Activated CD8-positive, alpha-beta memory T cell treated with anti-CD3 and anti-CD28 coated beads for 1 hour (primary cell): ENCODE measurements at places on chromosomes 3 and 15.

- no peak for DNase-seq
These were observed 558.7 kb upstream of the SEMA6D start for GRCh38 chr15:47158573-47158972.

- no peak for DNase-seq
These were observed 54.0 kb upstream of the GADL1 start for GRCh38 chr3:30948426-30948825.

- no peak for DNase-seq
These were observed 36.5 kb upstream of the UACA start for GRCh38 chr15:70799667-70800450.

- DNase-seq = no peak
These were observed 572.6 kb downstream of the FOXP1 start for GRCh38 chr3:71010726-71011455.

DNA sequence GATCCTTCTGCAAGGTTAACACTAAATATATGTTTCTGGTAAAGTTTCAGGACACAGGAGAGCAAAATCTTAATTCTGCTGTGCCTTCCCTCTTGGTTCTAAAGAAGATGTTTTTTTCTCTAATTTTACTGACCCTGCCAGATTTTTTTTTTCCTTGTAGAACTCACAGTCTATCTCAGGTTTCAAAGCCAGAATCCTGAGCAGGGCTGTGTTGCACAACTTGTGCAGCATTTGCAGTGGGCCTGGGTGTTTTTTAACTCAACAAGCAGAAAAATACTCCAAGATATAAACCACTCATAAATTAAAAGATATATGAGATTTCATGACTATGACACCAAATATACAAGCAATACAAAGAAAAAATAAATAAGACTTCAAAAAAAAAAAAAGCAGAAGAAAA lies 40.2 kb upstream of the ARF4 start:
- DNase-seq = no peak

DNA sequence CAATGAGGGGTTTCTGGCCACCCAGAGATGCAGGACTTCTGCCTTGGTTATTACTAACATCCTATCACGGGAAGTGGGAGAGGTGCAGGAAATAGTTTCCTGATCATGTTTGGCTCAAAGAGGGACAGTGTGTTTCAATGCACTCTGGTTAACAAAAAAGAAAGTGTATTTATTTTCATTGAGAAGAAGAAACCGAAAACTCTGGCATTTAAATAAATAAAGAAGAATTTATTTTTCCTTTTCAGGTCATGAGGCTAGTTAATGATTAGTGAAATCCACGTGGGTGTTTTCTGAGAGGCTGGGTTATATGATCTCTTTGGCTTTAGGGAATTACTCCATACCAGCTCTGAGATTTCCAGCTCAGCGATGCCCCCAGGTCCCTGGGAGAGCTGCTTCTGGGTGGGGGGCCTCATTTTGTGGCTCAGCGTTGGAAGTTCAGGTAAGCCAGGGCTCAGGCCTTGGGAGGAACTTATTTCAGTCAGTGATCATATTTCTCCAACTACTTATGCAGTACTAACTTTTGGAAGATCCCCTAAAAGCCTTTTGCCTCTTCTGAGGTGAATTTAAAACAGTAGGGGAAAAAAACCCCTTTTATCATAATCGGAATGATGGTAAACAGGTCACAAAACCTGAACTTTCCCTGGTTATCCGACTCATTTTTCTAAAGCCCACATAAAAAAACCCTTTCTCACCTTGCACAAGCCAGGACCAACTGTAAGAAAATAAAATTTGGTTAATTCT lies at the start of gene PLA1A:
TSS of gene PLA1A (plus strand) at position 338 of the 741 bp plus-strand sequence. CDS start at position 367, 29 bp downstream.
- no peak for DNase-seq

- no peak for DNase-seq
These were observed 587.6 kb downstream of the RSL24D1 start for GRCh38 chr15:54608876-54609835.

DNA sequence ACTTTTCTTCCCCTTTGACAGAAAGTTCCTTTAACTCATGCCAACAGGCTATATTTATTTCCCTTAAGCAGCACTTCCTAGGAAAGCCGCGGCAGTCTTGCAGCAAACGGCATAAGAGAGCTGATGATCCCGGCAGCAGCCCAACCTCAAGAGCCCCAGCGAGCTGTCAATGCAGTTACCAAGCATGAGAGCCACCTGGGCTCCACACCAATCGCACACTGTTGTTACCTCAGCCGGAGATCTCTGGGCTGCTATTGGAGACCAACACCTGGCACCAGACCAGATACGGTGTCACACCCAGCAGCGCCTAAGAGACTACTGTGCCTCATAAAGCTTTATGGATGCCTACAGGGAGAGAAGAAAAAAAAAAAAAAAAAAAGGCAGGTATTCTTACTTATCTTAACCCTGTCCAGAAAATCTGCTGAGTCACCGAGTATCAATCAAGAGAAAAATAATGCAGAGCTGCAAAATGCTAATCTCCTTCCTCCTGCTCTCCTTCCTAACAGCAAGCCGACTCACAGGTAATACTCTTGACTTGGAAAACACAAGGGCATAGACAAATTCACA lies 11.7 kb downstream of the ABCC5 start:
- no peak for DNase-seq

- DNase-seq = no peak
These were observed 15.2 kb upstream of the MME start for GRCh38 chr3:155064920-155065319.

DNA sequence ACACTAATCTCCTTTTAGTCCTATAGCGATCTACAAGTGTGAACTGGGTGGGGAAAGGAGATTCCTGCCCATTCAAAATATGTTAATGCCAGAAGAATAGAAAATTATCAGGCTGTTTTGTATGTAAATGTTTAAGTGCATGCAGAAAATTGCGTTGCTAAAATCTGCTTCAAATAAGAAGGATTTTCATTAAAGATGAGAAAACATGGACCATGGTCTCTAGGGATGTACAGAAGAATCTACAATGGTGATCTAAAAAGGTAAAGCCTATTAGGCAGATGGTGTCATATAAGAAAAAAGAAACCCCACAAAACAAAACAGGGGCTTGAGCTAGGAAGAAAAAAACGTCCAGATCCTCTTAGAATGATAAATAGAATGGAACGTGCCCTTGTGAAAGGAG lies 287.5 kb upstream of the ROBO1 start:
- DNase-seq = no peak

DNA sequence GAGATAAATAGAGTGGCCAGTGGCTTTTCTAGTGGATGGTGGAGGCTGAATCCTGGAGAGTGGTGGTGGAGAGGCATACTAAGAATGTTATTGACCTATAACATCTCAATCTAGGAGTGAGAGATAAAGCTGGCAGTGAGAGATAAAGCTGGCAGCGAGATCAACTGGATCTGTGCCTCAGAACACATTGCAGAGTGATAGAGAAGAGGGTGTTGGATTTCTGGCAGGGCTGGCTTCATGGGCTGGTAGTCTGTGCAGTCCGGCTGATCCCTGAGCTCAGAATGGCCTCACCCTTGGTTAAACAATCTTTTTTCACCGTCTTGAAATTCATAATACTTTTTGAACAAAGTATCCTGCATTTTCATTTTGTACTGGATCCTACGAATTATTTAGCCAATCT lies 221.2 kb downstream of the NLGN1 start:
- DNase-seq = no peak

DNA sequence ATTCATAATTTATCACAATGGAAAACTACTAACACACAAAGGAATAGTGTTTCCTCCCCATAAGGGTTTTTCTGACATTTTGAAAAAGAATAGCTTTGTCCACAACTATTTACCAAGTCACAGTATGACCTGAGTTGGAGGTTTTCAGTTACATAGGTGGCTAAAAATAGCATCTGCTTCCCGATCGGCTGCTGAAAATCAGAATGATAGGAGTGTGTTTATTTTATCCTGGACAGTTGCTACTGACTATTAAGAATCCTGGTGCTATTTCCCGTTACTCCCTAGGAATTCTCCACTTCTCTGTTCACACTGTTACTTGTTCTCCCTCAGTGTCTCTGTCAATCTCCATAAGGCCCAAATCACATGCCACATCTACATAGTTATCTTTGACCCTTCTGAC lies 353.9 kb upstream of the RARB start:
- no peak for DNase-seq

DNA sequence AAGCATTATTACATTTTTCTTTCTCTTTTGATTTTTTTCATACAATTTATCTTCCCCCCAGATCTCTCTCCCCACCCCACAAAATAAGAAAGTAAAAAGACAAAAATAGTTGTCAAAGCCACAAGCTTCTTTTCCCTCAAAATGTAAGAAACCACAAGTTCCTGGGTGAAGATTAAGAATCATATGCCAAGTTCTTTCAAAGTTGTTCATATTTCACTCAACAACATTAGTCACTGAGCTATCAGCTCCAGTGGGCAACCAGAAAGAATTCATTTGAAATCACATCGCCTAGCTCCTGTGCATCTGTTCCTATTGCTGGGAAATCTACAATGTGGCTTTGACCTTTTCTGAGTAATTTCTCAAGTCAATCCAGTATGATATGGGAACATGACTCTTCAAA lies 681.6 kb upstream of the ARPP21 start:
- no peak for DNase-seq

GRCh38 chr3:5811016-5811415 lies 623.5 kb downstream of the EDEM1 start:
- no peak for DNase-seq

DNA sequence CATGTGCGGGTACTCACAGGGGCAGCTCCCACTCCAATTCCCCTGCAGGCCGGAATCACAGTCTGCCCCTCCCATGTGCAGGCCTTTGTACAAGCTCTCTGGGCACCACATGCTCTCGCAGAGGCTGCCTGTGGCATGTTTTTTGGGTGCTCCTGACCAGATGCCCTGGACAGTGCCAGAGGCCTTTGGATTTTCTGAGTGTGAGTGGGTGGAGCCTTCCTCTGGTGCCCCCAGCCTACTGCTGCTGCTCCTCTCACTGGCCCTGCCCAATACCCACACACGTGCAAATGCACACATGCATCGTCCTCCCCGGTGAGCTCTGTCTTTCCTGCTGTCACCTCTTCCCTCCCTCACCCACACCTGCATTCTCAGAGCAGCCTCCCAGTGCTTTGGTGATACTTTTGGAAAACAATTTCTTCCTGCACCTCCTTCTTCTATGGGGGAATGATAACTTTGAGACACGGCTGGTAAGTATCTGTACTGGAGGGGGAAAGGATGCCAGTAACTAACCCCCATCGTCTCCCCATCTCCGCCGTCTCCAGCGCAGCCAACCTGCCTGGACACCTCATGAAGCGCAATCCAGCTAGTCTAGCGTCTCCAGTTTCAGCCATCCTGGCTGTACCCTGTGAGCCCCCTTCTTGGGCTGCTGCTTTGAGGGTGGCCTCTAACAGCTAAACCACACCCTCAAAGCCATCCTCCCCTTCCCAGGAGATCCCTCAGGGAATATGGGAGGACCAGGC lies 229.4 kb upstream of the TOPAZ1 start:
- no peak for DNase-seq

- DNase-seq = no peak
These were observed 4.2 kb upstream of the CD276 start for GRCh38 chr15:73679964-73680363.

DNA sequence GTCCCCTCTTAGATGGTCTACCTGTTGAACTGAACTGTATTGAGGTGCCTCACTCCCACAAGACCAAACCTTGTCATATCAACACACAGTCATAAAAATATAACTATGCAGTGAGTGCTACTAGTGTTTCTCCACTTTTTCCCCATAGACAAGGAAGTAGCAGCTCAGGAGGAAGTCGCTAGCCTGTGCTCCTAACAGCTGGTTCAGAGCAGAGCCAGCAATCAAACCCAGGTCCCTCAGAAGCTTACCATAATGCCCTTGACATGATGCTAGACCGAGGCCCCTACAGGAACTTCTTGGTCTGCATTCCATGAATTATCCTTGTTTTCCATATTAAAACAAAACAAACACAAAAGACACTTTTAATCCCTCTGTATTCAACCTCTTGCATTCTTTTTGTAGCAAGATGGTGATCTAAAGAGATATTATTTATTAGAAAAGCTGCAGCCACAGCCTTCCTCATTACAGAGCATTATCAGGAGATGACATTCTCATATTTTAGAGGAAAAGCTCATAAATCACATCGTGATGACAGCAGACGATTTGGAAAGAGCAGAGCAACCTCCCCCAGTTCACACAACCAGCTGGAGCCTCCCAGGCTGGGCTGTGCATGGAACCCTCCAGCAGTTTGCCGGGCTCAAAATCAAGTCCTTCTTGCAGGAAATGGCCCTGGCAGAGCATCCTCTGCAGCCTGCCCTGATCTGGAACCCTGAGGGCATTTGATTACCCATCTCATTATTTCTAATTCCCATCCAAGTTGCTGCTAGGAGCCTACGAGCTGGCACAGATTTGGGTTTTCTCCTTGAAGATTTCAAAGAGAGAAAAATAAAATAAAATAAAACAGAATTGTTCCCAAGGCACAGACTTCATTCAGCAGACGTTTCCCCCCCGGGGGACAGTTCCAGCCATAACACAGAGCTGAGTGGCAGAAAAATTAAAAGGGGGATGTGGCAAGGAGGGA lies 118.8 kb downstream of the SRGAP3 start:
- DNase-seq = no peak

GRCh38 chr3:127590593-127591465 lies at the start of gene TPRA1:
TSS of gene TPRA1 (minus strand) at chr3:127590733. CDS start at chr3:127580146, 10,587 bp downstream.
- DNase-seq = peak; percentile 54

GRCh38 chr3:17339132-17339575 lies 403.3 kb downstream of the TBC1D5 start:
- DNase-seq = no peak

DNA sequence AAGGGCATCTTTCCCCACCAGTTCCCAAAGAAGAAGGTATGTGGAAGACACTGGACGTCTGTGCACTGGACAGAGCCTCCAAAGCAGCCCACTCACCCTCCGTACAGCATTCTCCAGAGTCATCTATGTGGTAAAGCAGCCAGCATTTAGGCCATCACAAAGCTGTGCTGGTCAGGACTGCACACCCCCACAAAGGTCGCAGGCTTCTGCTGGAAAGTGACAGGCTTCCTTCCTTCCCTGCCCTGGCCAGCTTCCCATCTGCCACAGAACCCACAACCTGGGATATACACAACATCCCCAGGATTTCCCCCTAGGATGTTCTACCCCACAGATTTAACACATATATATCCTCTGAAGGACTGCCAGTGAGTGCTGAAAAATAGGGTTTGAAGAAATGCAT lies 64.6 kb upstream of the GALNT15 start:
- DNase-seq = no peak

- no peak for DNase-seq
These were observed 2.3 kb downstream of the CPB1 start for GRCh38 chr3:148829926-148830325.

DNA sequence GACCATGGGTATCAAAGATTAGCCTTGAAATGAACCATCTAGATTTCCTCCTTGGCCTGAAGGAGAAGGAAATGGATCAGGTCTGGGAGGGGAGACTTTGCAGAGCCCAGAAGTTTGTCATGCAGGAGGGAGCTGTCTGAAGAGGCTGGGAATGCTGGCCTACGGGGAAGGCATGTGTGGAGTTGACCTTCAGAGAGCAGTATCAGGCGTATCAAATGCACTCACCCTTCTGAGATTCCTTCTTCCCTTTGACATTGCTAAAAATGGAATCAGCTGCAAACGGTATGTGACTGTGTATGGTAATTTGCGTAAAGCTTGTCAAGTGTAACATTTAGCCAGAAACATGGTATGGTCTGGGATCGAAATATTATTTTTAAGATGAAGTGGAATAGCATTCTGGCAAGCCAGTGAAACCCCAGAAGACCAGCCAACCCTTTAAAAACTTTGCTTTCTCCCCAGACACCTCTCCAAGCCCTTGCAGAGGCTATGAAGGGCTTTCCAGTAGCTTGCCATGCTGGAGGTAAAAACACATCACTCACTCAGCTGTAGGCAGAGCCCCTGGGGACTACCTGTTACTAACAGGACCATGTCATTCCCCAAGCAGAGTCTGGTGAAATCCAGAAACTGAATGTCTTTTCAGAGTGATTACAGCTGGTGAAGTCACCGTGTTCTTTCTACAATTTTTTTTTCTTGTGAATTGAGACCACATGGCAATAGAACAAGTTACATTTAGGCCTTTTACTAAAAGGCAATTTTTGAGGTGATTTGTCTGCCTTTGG lies 174.7 kb upstream of the SLC24A5 start:
- DNase-seq = no peak
